RWPE1 (cell line): ENCODE measurements at places on chromosomes 2 and 18.

DNA sequence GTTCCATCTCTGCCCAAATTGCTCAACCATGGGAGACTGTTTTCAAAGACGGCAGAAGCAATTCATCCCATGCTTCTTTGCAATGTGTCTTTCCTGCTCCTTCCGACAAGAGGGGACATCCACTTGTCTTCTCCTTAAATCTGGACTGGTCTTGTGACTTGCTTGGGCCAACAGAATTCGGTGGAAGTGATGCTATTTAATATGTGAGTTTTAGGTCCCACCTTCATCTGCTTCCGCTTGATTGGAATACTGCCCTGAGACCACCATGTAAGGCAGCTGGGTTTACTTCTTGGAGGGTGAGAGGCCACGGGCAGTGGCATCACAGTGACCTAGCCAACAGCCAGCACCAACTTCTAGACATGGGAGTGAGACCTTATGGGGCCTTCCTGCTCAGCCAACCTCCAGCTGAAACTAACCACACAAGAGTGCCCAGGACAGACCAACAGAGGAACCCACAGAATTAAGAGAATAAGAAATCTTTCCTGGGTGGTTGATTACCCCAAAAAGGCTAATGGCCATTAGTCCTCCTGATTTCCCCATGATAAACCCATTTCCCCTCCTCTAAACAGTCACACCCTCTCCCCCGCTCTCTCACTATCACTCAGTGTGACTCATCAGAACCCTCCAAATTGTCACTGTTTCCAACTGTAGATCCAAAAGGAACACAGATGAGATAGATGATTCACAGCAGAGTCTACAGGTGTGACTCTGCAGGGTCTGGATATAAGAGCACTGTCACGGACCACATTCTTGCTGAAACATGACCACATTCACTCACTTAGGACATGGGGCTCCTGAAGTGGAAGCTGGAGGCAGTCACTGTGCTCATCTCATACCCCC lies 16.2 kb upstream of the RHOB start:
- DNase-seq, result peak; percentile 49

DNA sequence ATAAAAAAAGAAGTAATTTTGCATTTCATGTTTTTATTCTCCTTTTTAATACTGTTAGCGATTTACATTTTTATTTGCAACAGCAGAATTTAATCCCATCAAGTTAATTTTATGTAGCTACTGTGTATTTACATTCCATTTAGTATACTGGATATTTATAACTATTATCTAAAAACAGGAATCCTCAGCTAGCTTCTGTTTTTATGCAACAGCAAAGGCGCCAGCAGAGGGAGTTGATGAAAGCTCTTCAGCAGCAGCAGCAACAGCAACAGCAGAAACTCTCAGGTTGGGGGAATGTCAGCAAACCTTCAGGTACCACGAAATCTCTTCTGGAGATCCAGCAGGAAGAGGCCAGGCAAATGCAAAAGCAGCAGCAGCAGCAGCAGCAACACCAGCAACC lies 26.2 kb upstream of the SNORC start:
- DNase-seq, result no peak

GRCh38 chr2:65031341-65032018 lies 24.7 kb upstream of the CEP68 start:
- no peak for DNase-seq

DNA sequence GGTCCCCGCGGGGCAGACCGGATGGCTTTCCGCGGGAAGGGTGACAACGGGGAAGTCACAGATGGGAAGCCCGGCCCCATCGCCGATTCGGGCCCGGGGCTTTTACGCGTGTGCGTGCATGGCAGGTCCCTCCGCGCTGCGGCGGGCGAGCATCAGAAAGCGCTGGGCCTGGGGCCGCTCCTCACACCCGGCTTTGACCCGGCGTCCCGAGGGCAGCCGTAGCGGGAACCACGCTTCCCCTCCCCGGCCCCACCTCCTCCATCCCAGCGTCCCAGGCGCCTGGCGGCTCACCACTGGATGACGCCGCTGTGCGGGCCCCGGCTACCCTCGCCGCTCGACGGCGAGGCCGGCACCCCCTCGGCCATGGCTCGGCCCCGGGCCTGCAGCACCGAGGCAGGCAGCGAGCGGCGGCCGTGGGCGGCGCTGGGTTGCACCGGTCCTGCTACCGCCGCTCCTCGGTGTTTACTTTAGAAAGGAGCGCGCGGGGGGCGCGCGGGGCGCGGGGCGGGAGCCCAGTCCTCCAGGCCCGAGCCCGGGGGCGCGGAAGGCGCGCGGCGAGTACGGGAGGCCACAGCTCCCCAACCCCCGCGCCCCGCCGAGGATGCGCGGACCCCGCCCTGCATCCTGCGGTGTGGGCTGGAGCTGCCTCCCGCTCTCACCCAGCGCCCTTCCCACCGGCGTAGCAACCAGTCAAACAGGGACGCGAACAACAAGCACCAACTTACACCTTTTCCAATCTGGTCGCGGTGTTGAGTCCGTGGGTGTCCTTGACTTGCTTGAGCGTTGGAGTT lies 806 bp downstream of the RFX8 start:
- DNase-seq, result peak; percentile 45

DNA sequence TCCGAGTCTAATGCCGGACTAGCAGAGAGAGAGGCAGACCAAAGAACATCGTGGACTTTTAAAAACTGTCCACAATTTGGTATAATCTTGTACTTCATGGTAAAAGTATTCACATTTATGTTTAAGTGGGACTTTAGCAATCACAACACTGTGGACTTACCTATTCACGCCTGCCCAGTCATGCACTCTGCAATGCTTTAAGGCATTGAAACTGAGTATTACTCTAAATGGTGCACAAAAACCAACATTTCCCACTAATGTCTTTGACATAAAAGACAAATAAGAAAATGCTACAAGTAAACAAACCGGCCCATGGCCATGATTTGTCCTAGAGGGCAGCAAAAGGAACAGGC lies 91.3 kb downstream of the ACVR1 start:
- peak; percentile 2 for DNase-seq

GRCh38 chr2:105718846-105719481 lies 25.7 kb upstream of the NCK2 start:
- DNase-seq, result no peak

DNA sequence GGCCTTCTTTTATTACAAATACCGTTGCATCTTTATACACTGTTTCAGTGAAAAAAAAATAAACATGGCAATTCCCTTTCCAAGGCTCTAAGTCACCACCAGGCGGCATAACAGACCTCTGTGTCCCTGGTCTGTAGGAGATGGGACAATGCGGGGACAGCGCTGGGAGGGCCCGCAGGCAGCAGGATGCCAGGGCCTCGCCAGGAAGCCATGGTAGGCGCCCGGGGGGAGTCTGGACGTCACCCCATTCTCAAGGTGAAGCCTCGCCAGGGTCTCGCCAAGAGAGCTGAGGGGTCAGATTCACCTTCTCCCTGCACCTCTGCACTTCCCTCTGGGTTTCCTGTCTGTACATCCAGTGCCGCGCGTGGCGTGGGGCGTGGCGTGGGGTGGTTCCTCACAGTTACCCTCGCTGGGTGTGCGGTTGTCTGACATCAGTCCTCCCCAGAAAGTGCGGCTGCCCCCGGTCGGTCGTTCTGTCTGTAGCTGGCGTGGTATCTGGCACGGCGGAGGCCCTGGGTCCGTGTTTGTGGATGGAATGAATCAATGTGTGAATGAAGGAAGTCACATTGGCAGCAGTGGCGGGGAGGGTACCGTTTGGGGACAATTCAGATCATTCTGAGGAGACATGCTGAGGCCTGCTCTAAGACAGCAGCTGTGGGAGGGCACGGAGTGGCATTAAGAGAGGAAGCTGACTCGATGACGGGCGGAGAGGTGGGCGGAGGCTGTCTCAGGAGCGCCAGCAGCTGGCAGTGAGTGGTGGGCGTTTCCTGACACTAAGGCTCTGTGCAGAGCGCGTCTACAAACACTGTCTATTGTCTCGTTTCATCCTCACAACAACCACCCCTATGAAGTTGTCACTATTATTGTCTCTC lies 46.0 kb downstream of the LRRFIP1 start:
- DNase-seq, result peak; percentile 58

- no peak for DNase-seq
Observed at GRCh38 chr2:198701481-198701880, 756.3 kb downstream of the SATB2 start.

GRCh38 chr2:216351172-216351925 lies 20.9 kb downstream of the MARCHF4 start:
- DNase-seq, result no peak

- peak; percentile 26 for DNase-seq
Observed at GRCh38 chr2:117794668-117795067, 19.8 kb upstream of the DDX18 start.

- peak; percentile 30 for DNase-seq
Observed at GRCh38 chr2:16653083-16653375, 12.6 kb downstream of the CYRIA start.

GRCh38 chr2:80141007-80141726 lies 163.4 kb downstream of the LRRTM1 start:
- no peak for DNase-seq

DNA sequence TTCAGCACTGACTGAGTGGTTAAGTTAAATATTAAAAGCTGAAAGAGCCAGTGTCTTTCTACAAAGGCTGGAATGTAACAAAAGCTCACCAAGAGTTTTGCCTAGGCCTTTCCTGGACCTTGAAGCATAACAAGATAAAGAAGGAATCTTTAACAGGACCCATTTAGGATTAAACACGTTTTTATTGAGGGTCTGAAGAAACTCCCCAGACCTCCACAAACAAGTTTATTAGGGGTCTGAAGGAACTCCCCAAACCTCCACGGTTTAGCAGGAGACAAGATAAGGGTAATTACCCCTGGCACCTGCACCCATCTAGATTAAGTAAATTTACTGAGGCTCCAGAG lies 104.0 kb downstream of the ACAA2 start:
- DNase-seq, result no peak

GRCh38 chr2:39786761-39787522 lies 7.9 kb upstream of the THUMPD2 start:
- DNase-seq, result no peak

DNA sequence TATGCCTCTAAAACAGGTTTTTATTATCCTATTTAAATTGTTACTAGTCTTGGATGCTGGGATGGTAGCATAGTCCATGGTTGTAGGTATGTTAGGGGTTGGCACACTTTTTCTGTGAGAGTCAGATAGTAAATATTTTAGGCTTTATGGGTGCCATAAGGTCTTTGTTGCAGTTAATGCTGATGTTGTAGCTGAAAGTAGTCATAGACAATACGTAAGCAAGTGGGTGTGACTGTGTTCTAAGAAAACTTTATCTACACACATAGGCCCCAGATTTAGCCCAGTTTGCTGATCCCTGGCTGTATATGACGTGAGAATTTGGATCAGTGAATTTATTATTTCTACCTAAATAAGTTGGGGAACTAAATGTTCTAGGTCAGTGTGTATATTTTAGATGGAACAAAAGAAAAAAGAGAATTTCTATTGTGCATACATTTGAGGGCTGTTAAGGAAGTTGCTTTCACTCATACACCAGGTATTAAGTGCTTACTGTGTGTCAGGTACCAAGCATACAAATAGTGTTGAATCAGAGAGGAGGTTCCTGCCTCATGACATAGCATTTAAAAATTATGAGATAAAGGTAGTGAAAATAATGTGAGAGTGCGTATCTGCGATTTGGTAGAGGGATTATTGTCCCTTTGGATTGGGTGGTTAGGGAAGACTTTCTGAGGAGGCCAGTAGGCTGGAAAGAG lies 39.4 kb downstream of the AGFG1 start:
- DNase-seq, result no peak

GRCh38 chr2:54939446-54940118 lies 110.7 kb downstream of the RTN4 start:
- no peak for DNase-seq

- DNase-seq, result no peak
Observed at GRCh38 chr18:35063875-35064690, 22.9 kb downstream of the MAPRE2 start.

GRCh38 chr2:237479747-237480146 lies 7.3 kb upstream of the MLPH start:
- no peak for DNase-seq

- peak; percentile 67 for DNase-seq
Observed at GRCh38 chr2:219071131-219071816, 10.6 kb upstream of the IHH start.

DNA sequence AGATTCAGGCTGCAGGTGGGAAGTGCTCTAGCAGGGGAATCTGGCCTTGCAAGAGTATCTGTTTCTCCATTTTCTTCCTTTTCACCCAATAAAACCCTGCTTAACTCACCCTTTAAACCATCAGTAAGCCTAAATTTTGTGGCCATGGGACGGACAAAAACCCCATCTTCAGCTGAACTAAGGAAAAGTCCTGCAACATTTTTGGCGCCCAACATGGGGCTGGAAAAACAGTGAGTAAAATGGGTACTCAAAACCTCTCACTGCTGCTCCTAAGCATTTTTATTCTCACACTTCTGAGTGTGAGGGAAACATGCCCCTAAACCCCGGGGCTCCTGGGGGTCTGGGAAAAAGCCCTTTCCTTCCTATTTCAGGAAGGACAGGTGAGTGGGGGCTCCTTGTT lies 414.3 kb downstream of the ZNF804A start:
- DNase-seq, result no peak

DNA sequence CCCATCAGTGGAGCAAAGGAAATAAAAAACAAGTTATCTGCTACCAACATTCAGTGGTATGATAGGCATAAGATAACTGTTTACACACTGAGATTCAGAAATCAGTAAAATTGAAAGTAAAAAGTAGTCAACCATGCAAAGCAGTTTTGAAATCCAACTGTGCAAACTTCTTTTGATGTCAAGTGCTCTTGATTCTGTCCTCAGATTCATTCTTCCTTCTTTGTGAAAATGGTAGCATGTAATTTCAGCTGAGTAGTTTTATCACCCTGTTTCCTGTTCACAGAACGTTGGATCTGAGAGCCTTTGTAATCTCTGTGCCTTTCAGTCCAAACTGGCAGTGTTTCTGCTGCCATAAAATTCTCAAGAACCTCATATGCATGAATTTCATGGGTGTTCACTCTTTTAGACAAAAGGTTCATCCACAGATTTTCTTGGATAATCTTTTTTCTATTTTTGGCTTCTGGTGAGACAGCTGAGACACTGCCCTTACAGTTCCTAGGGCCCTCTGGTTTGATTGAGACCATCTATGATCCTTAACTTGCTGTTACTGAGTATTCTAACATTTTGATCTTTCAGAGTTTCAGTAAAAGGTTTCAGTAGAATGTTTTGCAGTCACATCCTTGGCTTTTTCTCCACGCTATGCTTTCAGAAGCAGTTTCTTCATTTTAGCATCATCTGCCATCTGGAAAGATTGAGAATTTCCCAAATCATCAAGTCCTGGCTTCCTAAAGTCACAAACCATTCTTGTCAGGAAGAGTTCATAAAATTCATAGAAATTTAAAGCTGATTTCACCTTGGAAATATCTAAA lies 272.3 kb upstream of the EPHA4 start:
- DNase-seq, result no peak

GRCh38 chr2:96868555-96869280 lies 1.2 kb downstream of the SEMA4C start:
- peak; percentile 82 for DNase-seq

GRCh38 chr2:20755132-20755800 lies 67.6 kb downstream of the LDAH start:
- DNase-seq, result no peak

GRCh38 chr2:817336-818015 lies 133.2 kb upstream of the SNTG2 start:
- no peak for DNase-seq

GRCh38 chr18:22627506-22627905 lies 209.8 kb upstream of the CTAGE1 start:
- DNase-seq, result no peak

- DNase-seq, result no peak
Observed at GRCh38 chr18:62497190-62497772, 25.5 kb upstream of the ZCCHC2 start.
